ENCODE measurements at places on chromosomes 13 and 19. TPM values are rescaled to one million over a fixed set of nuclear protein-coding genes. Genes with fewer than 3 reads are reported as not detected.

ZNF222 gene
- total RNA-seq = 2.5 TPM

RAB3A gene
- 3.8 TPM for total RNA-seq

SIRT6 gene
- 33.5 TPM for total RNA-seq

THAP8 gene
- total RNA-seq = 1.9 TPM

CLEC4G gene
- not detected for total RNA-seq

INSL3 gene
- 2.9 TPM for total RNA-seq

ZNF541 gene
- total RNA-seq = 0.13 TPM

CASP14 gene
- total RNA-seq = not detected

UFM1 gene
- 53.7 TPM for total RNA-seq

VSTM1 gene
- total RNA-seq = not detected

HOMER3 gene
- 1.2 TPM for total RNA-seq

UBE2L5 gene
- not detected for total RNA-seq

CYP2A6 gene
- not detected for total RNA-seq

RFPL4A gene
- total RNA-seq = not detected

PDE4C gene
- not detected for total RNA-seq
